ENCODE measurements at places on chromosomes 3 and 15. TPM values are rescaled to one million over a fixed set of nuclear protein-coding genes. Genes with fewer than 3 reads are reported as not detected.

CCDC71 gene
- 2.0 TPM for polyA plus RNA-seq

SLC9C1 gene
- polyA plus RNA-seq = not detected

TUSC7 gene
- not detected for polyA plus RNA-seq

FBXO40 gene
- polyA plus RNA-seq = not detected

FYTTD1 gene
- 141 TPM for polyA plus RNA-seq

RLBP1 gene
- polyA plus RNA-seq = not detected

MESP2 gene
- polyA plus RNA-seq = not detected

DNA sequence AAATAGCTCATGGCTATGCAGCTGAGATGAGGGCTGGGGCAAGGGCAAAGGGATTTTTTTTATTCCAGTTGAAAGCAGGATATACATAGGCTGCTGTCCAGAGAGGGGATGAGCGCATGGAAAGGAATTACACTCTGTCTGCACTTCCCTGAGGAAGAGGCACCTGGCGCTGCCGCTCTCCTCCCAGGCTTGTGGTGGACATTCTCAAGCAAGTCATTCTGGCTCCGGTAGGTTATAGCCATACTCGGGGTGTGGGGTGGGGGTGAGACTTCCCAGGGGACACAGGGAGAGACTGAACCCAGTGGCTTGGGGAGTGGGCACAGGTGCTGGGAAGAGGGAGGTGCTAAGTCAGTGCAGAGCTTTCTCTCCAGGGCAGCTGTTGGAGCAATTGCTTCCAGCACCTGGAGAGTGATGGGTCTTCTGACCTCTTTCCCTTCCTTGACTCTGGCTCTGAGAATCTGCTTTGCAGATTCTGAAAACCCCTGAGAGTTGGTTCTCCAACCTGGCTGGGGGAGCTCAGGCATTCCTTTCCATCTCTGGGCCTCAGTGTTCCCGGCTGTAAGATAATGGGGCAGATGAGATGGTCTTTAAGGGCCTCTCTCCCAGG, 24.3 kb downstream of the CYP8B1 start:
- no peak for DNase-seq

DNA sequence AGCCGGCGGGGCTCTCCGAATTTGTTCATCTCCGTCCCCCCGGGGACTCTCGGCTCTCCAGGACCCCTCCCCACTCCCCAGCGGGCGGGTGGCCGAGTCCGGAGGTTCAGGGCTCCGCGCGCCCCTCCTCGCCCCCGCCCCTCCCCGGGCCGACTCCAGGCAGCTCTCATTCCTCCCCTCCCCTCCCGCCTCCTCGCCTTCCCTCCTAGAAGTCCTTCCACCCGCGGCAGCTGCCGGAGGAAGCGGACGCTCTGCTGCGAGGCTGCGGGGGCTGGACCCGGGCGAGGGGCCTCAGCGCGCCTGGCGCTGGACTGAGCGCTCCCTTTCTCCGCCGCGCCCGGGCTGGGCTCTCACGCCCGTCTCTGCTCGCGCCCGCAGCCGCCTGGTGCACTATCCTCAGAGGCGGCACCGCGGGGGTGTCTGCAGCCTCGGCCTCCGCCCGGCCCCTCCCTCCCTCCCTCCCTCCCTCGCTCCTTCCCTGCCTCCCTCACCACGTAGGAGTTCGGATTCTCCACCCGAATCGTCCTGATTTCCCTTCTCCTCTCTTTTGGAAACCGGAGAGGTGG, at the start of gene ROBO2:
TSS of gene ROBO2 (plus strand) at position 494 of the 566 bp plus-strand sequence. CDS start 687 bp downstream, outside the sequence.
- no peak for DNase-seq

DNA sequence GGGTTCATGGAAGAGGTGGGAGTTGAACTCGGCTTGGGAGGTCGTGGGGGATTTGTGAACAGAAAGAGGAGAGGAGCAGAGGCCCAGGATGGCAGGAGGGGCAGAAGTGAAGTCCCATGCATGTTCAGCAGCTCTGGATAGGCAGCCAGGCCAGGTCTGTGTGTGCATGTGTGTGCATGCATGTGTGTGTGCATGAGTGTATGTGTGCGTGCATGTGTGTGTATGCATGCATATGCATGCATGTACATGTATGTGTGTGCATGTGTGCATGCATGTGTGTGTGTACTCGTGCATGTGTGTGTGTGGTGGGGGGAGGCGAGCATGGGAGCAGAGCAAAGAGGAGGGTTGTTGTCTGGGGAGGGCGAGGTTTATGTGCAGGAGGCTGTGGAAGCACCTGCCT, 178.4 kb downstream of the RPLP1 start:
- DNase-seq = no peak

DNA sequence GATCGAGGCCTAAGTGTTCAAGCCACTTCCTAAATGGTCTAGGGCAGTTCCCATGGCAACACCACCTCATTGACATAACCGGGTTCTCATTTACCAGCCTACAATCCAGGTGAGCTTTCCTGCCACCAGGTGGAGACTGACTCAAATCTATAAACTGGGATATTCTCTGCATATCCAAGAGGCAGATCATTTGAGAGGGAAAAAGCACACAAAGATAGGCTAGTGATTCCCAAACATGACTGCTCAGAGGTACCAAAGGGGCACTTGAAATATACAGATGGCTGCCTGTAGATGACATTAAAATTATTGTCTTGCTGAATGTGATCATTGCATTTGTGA, 141.3 kb upstream of the PROK2 start:
- DNase-seq = no peak

DNA sequence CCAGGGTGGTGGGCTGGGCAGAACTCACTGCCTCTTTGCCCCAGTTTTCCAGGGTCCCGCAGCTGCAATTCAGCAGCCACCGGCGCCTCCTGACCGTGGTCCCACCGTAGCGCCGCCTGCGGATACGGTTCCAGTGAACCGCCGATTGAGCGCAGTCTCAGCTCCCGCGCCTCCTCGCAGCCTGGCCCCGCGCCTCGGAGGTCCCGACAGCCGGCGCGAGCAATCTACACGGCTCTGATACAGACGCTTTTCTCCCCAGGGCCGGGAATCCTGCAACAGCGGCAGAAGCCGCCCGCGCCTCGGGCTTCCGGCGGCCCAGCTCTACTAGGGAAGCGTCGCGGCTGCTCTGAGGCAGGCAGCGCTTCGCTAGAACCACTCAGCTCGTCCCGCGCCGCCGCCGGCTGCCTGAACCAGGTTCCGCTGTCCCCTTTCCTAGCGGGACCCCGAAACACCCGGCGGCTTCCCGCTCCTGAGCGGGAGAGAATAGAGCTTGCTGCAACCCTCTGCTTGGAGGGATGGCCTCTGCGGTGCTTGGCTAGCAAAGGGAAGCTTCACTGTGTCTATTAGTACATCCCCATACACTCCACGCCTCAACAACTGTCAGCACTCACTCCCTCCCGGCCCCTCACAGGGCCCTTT, 3.1 kb downstream of the FOXL2NB start:
- DNase-seq = no peak

- no peak for DNase-seq
Observed at GRCh38 chr15:89480505-89480904, 15.9 kb downstream of the RHCG start.

- peak; percentile 7 for DNase-seq
Observed at GRCh38 chr15:23565395-23566070, at the start of gene MKRN3. TSS of gene MKRN3 (plus strand) at chr15:23565674. CDS start at chr15:23565783, 109 bp downstream.

GRCh38 chr3:184332370-184333090, 4.9 kb upstream of the FAM131A start:
- no peak for DNase-seq

DNA sequence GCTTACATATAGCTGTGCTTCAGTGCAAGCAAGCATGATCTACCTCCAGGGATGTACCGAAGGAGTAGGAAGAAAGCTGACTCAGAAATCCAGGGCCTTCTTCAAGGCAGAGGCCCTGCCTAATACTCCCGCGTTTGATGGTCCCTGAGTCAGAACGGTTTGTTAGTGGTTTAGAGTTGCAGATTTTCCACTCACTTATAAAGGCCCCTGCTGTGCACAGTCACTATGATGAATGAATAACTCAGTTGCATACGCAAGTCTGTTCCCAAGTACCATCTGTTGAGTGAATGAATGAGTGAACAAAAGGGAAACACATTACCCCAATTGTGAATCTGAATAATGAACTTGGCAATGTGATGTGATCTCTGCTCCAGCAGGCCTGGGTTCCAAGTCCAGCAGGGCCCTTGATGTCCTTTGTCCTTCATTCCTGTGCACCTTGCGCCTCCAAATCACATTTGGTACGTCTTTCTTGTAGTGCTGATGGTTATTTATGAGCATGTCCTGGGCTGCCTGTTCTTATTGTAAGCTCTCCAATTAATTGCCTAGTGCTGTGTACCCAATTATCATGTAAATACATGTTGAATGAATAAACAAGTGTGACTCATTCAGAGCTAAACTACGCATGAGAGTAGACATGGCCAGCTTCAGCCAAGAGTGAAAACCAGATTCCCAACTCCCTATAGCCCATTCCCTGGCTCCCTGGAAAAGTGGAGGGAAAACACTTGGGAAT, 85.3 kb upstream of the LIMD1 start:
- no peak for DNase-seq

GRCh38 chr3:45593708-45594601, 596 bp upstream of the LIMD1 start:
- peak; percentile 80 for DNase-seq

DNA sequence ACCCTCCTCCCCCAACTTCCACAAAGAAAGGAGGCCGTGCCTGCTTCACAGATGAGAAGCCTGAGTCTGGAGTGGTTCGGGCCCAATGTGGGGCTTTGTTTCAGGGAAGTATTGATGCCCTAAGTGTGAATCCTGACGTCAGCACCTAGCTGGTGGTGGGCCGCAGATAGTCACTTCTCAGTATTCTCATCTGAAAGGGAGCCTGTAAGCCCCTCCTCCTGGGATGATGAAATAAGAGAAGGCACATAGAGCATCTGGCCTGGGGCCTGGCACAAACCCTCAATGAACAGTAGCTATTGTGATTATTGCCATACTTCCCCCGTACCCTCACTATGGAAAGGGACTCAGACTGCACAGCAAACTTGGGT, 24.8 kb downstream of the LINGO1 start:
- DNase-seq = no peak

DNA sequence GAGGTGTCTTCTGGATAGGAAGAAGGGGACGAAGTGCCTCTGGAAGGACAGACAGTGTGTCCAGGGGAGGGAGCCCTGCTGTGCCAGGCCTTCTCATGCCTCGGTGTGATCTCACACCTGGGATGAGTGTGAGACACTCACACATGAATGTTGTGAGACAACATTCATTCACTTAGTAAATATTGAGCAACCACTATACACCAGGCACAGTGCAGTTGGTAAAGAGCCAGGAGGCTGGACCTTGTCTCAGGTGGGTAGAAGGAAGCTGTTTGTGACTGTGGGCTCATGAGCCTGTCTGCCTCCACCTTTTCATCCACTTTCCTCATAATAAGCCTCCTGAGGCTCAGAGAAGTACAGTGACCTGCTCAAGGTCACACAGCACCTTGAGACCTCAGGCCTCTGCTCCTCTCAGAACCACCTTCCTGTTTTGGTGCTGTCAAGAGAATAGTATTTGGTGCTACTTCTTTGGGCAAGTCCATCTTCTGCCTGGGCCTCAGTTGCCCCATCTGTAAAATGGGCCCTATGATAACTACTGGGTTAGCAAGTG, 20.9 kb downstream of the SLC6A6 start:
- no peak for DNase-seq

DNA sequence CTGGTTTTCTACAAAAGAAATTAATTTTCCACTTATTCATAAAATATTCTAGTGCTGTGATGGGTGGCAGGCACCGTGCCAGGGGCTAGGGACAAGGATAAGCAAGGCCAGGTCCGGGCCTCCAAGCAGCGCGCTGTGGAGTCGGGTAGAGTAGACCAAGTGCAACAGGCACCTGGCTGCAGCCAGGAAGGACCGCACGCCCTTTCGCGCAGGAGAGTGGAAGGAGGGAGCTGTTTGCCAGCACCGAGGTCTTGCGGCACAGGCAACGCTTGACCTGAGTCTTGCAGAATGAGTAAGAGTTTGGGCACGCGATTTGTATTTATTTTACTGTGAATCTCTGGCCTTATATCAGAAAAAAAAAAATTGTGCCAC, at the start of gene CASR:
TSS of gene CASR (plus strand) at position 148 of the 372 bp plus-strand sequence. CDS start 70,522 bp downstream, outside the sequence.
- DNase-seq = no peak

DNA sequence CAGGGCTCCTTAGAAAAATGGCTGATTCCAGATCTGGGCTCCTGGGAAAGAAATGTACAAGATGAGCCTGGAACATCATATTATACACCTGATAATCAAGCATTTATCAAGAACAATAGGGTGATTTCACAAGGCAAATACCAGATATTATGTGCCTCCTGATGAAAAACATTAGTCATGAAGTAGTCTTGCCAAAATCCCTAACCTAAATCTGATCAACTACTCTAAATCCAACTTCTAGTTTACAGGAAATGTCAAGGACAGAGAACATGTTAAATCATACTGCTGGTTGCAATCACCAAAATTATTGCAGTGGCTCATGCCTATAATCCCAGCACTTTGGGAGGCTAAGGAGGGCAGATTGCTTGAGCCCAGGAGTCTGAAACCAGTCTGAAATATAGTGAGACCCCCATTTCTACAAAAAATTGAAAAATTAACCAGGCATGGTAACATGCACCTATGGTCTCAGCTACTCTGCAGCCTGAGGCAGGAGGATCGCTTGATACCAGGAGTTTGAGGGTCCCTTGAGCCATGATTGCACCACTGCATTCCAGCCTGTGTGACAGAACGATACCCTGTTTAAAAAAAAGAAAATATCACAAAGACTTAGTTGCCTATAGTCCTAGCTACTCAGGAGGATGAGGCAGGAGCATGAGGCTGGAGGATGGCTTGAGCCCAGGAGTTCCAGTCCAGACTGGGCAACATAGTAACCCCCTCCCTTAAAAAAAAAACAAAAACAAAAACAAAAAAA, 34.9 kb upstream of the ATP13A3 start:
- no peak for DNase-seq

GRCh38 chr3:73398084-73398483, 226.7 kb downstream of the PDZRN3 start:
- no peak for DNase-seq

GRCh38 chr15:76108021-76108723, 48.4 kb downstream of the TMEM266 start:
- no peak for DNase-seq

DNA sequence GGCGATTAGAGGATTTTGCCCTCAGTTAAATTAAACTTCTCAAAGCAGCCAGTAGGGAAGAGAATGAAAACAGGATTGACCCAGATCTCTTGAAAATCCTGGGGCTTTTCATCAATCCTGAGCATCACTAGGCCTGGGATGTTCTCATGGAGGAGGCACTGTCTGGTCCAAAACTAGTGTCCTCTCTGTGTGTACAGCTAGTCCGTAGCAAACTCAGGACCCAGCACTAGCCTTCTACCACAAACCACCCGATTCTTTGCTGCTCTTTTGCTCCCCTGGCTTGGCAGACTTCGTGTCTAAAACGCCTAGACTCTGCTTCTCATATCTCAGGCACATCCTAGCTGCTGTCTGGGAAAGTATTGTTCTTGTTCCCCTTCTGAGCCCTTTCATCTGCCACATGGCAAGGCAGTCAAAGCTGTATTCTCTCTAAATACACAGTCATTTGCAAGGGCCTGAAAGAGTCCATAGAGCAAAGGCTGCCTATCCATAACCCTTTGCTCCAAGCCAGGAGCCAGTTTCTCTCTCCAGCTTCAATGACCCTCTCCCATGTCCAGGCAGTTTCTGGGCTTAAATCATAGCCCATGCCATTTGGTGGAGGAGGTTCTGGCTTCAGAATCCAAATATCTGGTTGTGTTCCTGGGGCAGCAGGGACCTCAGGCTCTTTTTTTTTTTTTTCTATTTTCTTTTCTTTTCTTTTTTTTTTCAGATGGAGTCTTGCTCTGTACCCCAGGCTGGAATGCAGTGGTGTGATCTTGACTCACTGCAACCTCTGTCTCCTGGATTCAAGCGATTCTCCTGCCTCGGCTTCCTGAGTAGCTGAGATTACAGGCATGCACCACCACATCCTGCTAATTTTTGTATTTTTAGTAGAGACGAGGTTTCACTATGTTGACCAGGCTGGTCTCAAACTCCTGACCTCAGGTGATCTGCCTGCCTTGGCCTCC, 52.4 kb downstream of the CDC25A start:
- no peak for DNase-seq

- DNase-seq = no peak
Observed at GRCh38 chr3:182925330-182925943, 54.9 kb downstream of the DCUN1D1 start.

Data from immature natural killer cell (primary cell).